ENCODE measurements at places on chromosomes 6 and 20. TPM values are rescaled to one million over a fixed set of nuclear protein-coding genes. Genes with fewer than 3 reads are reported as not detected.

EPB41L1 gene
- 0.30 TPM for total RNA-seq

PROKR2 gene
- not detected for total RNA-seq

RIPOR3 gene
- total RNA-seq = not detected

PLEKHG1 gene
- total RNA-seq = 2.9 TPM

SNX21 gene
- total RNA-seq = 2.6 TPM

OLIG3 gene
- total RNA-seq = not detected

ALDH5A1 gene
- total RNA-seq = 13.9 TPM

POPDC3 gene
- total RNA-seq = not detected

TRIM40 gene
- total RNA-seq = not detected

ZBP1 gene
- 25.2 TPM for total RNA-seq

SNHG17 gene
- 49.8 TPM for total RNA-seq

PMEPA1 gene
- total RNA-seq = 8.1 TPM

ARFGEF3 gene
- total RNA-seq = 0.03 TPM

ETV7 gene
- total RNA-seq = 3.1 TPM

ENPP1 gene
- total RNA-seq = 0.52 TPM

NOX3 gene
- not detected for total RNA-seq

RSPH4A gene
- total RNA-seq = 0.39 TPM

Measured in CD4-positive, alpha-beta memory T cell (primary cell).